ENCODE measurements at places on chromosomes 1 and 21.

DNA sequence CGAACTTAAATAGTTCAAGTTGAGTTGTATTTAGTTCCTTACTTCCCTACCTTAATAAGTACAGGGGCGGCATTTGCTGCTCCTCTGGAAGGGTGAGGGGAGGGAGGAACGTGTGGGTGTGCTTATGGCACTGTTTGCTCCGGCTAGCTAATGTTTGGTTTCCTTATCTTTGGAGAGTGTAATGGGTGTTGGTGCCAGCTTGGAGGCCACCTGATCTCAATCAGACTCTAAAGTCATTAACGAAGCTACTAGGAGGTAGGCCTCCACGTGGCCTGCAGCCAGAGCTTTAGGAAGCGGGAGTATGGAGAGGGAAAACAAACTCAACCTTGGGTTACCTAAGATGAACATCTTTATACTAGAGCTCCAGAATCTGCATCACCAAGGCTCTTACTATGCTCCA, 43.0 kb upstream of the RAP1A start:
- no peak for DNase-seq

GRCh38 chr1:212587888-212588510, 20.6 kb upstream of the ATF3 start:
- no peak for DNase-seq

- DNase-seq = no peak
Observed at GRCh38 chr1:111404588-111404987, 22.9 kb downstream of the OVGP1 start.

DNA sequence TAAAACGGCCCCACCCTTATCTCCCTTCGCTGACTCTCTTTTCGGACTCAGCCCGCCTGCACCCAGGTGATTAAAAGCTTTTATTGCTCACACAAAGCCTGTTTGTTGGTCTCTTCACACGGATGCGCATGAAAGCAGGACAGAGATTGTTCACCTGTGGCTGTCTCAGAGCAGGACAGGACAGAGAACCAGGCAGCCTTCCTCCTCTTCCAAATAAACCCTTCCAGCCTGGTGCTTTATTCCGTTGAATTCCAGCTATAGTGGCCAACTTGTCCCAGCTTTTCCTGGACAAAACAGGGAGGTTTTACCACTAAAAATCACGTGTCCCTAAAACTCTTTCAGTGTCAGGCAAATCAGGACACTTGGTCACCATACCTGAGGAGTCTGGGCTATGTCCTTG, 9.5 kb upstream of the DMRTB1 start:
- no peak for DNase-seq

GRCh38 chr21:43916691-43917514, 51.9 kb downstream of the AGPAT3 start:
- DNase-seq = no peak

- DNase-seq = no peak
Observed at GRCh38 chr1:151541752-151542151, 1.6 kb downstream of the TUFT1 start.

- DNase-seq = no peak
Observed at GRCh38 chr1:41683681-41684500, 199.4 kb upstream of the EDN2 start.

DNA sequence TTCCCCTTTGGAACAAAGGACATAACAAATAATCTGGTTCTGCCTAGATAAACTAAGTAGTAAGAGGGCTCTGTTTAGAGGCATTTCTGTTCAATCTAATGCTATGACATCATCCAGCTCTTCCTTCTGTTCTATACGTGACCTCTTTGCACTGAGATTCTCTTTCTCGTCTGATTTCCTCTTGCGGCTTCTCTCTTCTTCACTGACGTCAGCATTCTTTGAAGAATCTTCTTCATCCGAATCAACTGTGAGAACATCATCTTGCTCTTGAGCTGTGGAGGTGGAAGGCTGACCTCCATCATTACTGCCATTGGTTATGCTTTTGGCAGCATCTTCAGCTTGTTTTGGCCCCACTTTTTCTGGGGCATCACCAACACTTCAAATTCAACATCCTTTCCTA, 130.4 kb downstream of the HS2ST1 start:
- DNase-seq = no peak

- no peak for DNase-seq
Observed at GRCh38 chr1:180143359-180143758, 11.3 kb upstream of the QSOX1 start.

DNA sequence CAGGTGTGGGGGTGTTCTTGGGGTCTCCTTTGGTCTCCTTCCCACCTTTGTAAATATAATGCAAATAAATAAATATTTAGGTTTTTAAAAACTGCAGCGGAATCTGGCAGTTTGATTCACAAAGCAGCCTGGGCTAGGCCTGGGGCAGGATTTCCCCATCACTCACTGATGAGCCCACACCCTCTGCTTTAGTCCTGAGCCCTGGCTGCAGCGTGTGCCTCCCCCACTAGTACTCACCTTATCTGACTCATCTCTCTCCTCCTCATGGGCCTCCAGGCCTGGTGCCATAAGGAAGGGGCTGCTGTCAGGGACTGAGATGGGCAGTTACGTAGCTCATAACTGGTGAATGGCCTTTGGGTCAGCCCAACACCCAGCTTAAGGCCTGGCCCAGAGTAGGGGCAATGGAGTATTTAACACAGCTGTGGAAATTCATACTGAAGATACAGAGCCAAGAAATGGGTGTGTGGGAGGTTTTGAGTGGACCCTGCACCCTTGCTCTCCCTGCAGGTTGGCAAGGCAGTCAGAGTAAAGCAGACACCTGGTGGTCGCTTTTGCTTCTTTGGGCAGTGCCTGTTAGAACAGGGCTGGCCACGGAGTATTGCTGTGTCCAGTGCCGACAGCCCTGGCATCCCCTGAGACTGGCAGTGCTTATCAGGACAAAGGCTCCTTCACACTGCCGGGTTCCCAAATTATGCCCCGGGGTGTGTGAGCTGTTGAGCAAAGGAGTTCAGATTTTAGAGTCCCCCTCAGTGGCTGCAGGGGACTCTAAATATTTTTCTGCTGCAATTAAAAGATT, 39.7 kb downstream of the AZIN2 start:
- DNase-seq = no peak

DNA sequence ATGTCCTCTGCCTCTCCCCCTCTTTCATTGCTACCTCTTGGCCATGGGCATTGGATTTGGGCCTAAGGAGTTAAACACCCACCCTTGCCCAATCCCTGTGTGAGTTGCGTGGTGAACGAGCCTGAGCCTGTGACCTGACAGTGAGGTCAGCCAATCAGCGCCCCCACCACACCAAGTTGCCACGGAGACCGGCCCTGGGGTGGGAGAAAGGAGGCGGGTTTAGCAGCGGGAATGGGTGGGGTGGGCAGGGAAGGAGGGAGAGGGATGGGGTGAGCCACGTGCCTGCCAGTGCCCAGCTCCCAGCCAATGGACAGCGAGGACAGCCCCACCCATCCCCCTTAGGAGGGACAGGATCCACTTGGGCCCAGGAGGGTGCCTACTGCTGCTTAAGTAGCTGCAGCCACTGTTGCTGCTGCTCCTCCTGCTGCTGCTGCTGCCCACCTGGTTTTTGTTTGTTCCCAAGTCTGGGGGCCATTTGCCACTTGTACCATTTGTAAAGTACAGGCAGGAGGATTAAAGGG, 9.5 kb downstream of the ZBTB7B start:
- peak; percentile 73 for DNase-seq

- DNase-seq = no peak
Observed at GRCh38 chr1:25559031-25559430, 15.6 kb downstream of the LDLRAP1 start.

GRCh38 chr1:22914633-22915217, 57.9 kb downstream of the LACTBL1 start:
- no peak for DNase-seq

- no peak for DNase-seq
Observed at GRCh38 chr1:9422911-9423505, 116.3 kb upstream of the SLC25A33 start.

DNA sequence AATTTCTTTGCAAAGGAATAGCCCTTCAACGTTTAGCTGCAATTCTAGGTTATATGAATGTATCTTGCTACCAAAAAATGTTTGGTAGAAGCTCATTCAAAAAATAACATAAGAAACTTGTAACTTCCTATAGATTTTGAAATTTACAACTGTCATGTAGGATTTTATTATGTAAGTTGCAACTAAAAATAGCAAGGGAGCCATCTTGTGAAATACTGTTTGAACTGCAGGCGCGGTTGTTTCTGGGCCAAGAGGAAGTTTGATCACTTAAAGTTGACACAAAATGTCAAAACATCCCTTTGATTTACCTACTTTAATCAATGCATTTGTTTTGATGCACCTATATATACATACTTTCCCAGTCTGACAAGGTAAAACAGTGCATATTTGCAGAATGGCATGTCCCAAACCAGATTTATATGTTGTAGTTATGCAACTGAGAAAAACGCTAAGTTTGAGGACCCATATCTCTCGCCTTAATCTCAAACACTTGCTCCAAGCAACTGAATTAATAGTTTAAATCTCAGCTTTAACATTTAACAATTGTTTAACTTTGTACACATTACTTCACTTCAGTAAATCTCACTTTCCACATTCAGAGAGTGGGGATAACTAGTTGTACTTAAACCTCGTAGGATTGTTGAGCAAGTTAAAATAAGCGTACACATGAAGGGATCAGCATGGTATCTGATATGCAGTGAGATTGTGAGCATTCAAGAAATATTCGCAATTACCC, 63.9 kb downstream of the KCNK2 start:
- peak; percentile 42 for DNase-seq

DNA sequence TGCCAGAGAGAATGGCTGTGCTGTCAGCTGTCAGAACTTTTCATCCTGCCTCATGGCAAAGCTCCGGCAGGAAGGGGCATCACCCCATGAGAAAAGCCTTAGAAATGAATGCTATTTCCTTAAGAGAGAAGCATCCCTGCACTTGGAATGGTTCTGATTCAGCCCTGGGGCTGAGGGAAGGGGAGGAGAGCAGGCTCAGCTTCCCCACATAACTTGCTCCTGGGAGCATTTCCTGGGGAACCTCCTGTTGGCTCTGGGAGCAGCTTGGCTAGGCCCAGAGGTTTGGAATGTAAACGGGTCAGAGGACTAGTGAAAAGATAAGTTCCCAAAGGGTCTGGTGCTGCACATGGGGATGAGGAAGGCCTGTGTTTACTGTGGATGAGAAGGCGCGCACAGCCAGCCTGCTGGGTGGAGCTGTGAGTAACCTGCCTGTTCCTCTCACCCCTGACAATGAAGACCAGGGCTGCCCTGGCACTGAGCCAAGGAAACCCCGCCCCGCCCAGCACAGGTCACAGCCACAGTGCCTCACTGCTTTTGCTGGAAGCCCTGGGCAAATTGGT, 5.0 kb downstream of the PRELP start:
- DNase-seq = peak; percentile 41

DNA sequence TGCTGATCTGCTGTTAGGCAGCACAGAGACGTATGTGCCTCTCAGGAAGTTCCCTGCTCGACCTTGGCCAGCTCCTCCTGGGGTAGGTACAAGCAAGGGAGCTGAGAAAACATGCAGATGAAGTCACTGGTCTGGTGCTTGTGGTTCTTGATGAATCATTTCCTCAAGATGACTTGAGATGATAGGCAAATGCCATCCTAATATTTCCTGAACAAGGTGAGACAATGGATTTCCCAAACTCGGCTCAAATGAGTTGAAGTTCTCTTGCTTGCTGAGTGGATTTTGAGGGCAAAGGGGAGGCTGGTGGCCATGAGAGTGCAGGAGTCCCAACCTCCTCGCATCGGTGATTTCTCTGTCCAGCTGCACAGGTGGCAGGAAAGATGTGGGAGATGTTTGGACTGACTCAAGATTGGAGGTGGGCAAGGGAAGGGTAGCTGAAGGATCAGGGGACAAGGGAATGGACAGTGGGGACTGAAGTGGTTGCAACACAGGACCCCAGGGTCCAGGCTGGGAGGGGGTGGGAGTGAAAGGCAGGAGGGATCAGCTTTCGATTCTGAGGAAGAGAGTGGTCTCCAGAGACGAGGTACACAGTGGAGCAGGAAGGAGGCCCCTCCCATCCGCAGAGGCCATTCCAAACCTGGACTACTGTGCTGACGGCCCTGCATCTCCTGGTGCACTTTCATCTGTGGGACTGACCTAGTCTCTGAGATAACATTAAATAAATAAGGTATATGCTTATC, 63.9 kb downstream of the CAPN2 start:
- no peak for DNase-seq

DNA sequence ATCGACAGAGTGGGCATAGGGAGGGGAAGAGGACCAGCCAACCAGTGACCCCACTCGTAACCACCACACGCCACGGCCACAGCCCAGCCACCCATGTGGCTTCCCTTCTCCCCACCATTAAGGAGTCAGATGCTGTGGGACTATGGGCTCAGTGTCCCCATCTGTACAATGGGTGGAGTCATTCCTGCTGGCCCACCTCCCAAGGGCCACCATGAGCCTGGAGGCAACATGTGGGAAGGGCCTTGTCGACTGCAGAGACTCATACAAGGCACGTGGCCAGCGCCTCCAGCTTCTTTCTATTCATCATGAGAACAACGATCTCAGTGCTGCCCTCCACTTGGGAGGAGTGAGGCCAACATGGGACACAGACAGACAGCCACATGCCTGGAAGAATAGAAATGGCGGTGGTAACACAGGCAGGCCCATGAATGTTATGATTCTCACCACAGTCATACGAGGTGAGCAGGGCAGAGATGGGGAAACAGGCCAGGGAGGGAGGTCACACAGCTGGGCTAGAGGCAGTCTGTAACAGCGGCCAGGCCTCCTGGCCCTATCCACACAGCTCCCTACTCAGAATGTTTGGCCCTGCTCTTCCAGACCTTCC, 16.1 kb downstream of the LRP8 start:
- DNase-seq = no peak

- DNase-seq = peak; percentile 84
Observed at GRCh38 chr1:4512636-4513035, 141.8 kb upstream of the AJAP1 start.

- DNase-seq = no peak
Observed at GRCh38 chr1:159861218-159861617, 1.2 kb downstream of the VSIG8 start.

- peak; percentile 15 for DNase-seq
Observed at GRCh38 chr21:14306126-14306907, 76.6 kb downstream of the HSPA13 start.

GRCh38 chr1:223180731-223181321, 37.8 kb upstream of the TLR5 start:
- DNase-seq = peak; percentile 41

GRCh38 chr1:66331658-66332547, 202.1 kb upstream of the SGIP1 start:
- DNase-seq = peak; percentile 89

- DNase-seq = no peak
Observed at GRCh38 chr1:42179900-42180329, 15.4 kb upstream of the GUCA2A start.

DNA sequence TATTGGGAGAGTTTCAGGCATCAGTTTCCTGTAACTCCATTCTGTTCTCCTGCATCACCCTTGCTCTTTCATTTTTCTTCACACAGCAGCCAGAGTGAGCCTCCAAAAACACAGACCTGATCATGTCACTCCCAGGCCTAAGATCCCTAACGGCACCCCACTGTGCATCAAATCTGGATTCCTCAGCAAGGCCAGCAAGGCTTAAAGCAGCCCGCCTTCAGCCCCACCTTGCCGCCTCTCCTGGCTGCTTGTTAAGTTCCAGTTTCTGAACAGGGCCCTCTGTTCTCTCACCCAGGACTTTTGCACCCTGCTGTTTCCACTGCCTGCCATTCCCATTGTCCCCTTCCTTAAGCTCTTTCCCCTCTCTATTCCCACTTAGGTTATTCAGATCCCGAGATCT, 29.3 kb downstream of the C1orf116 start:
- DNase-seq = no peak

- DNase-seq = no peak
Observed at GRCh38 chr21:37503848-37504467, 137.4 kb downstream of the DYRK1A start.

- no peak for DNase-seq
Observed at GRCh38 chr1:41463516-41463915, 21.0 kb downstream of the EDN2 start.

- peak; percentile 78 for DNase-seq
Observed at GRCh38 chr1:54309631-54310366, 96.4 kb downstream of the SSBP3 start.
